Body of pancreas (tissue), 4 donors: ENCODE measurements at places on chromosomes 12 and 14. TPM values are rescaled to one million over a fixed set of nuclear protein-coding genes. Genes with fewer than 3 reads are reported as not detected.

The KRT71 gene
- not detected for total RNA-seq

The ACOT6 gene
- not detected for total RNA-seq

The KCNJ8 gene
- total RNA-seq: 15.2 TPM

The CRIP1 gene
- 5.4 TPM for total RNA-seq

The GUCY2C gene
- total RNA-seq: not detected

The C1RL gene
- total RNA-seq: 64.6 TPM
